ENCODE measurements at places on chromosomes 13 and 19.

GRCh38 chr19:33430674-33431277 is 57.3 kb downstream of the CEBPG start:
- no peak for DNase-seq

DNA sequence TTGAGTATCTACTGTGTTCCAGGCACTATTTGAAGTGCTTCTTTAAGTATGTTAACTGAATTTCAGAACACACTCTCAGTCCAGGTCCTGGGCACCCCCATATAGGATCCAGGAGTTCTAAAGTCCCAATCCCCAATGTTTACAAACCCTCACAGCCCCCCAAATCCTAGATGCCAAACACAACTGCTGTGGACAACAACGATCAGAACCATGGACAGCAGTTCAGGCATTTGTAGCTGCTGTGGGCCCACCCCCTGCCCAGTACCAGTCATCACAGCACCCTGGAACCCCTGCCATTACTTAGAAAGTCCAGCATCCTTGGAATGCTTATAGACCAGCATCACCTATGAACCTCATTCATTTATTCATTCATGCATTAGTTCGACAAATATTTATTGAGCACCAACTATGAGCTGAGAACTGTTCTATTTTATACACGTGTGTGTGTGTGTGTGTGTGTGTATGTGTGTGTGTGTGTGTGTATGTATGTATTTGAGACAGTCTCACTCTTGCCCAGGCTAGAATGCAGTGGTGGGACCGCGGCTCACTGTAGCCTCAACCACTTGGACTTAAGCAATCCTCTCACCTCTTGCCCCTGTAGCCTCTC is 19.3 kb upstream of the SDHAF1 start:
- DNase-seq = no peak

DNA sequence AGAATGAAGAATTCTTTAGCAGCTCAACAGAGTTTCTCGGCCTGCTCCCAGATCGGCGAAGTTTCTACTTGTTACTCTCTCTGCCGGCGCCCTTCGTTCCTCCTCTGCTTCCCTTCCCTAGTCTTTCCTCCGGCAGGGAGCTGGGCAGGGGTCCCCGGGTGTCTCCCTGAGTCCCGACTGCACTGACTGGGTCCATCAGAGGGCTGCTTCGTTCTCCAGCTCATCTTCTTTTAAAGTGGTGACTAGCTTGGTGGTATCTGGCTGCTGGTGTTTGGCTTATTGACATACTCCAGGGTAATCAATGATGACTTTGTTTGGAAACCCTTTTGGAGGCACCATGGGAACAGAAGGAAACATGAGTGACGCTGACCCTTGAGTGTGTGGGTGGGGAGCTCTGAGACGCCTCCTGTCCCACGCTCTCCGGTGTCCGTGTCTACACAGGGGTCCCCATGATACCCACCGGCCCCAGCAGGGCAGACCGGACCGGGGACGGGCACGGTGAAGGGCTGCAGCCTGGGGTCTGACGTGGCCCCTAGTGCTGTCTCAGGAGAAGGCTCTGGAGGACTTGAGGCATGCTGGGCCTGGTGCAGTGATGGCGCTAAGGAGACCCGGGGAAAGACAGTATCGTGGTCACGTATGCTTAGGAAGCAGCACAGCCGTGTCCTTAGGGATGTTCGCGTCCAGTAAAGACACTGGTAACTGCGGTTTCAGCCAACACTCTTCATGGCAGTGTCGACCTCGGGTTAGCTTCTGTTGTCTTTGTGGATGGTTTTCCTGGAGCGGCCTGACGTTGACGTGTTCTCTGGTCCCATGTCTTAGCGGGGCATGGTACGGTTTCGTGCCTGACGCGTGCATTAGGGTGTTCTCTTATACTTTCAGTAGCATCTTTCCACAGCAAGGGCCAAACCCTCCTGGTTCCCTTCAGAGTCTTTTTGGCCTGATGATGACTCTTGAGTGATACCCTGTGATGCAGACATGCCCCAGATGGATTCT is 23.8 kb downstream of the NAXD start:
- DNase-seq = no peak

DNA sequence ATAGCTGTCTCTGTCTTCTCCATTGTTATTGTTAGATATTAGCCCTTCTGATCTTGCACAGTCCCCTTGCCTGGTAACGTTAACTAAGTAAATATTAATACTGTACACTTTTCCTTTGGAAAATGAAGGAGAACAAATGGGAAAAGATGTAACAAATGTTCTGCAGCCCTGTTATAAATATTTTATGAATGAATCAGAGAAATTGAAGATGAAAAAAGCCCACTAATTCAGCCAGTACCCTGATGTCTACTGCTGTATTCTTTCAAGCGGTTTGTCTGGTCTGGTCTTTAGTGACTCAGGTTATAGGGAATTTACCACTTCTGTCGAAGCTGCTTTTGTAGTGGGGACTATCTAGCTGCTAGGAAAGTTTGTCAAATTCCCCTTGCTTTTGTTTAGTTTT is 121.0 kb downstream of the COG6 start:
- no peak for DNase-seq

- DNase-seq = no peak
Observed at GRCh38 chr13:51303882-51304281, 35.6 kb upstream of the SERPINE3 start.

- no peak for DNase-seq
Observed at GRCh38 chr13:80037505-80037888, 303.4 kb downstream of the SPRY2 start.

DNA sequence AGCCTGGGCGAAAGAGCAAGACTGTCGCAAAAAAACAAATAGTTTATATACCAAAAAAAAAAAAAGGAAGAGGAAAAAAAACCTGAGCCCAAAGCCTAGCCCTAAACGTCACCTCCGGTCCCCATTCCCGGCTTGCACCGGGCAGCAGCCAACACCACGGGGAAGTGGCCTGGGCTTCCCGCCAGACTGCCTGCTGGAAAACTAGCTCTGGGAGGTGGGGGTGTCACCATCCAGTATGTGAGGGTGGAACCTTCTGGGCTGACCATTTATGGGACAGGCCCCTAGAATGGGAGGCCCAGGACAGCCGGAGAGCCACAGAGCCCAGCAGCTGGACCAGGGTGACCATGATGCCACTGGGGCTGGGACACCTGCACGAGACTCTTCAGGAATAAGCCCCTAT is 37.3 kb downstream of the IL12RB1 start:
- DNase-seq = no peak

GRCh38 chr19:10110972-10111317 is 548 bp upstream of the P2RY11 start:
- DNase-seq = no peak

DNA sequence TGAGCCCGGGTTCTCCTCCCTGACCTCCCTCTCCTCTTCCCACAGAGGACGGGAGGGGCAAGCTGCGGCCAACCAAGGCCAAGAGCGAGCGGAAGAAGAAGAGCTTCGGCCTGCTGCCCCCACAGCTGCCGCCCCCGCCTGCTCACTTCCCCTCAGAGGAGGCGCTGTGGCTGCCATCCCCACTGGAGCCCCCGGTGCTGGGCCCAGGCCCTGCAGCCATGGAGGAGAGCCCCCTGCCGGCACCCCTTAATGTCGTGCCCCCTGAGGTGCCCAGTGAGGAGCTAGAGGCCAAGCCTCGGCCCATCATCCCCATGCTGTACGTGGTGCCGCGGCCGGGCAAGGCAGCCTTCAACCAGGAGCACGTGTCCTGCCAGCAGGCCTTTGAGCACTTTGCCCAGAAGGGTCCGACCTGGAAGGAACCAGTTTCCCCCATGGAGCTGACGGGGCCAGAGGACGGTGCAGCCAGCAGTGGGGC is 162.2 kb downstream of the KDM4B start:
- DNase-seq = no peak

- DNase-seq = no peak
Observed at GRCh38 chr19:58166708-58167280, 16.1 kb upstream of the ZNF274 start.

DNA sequence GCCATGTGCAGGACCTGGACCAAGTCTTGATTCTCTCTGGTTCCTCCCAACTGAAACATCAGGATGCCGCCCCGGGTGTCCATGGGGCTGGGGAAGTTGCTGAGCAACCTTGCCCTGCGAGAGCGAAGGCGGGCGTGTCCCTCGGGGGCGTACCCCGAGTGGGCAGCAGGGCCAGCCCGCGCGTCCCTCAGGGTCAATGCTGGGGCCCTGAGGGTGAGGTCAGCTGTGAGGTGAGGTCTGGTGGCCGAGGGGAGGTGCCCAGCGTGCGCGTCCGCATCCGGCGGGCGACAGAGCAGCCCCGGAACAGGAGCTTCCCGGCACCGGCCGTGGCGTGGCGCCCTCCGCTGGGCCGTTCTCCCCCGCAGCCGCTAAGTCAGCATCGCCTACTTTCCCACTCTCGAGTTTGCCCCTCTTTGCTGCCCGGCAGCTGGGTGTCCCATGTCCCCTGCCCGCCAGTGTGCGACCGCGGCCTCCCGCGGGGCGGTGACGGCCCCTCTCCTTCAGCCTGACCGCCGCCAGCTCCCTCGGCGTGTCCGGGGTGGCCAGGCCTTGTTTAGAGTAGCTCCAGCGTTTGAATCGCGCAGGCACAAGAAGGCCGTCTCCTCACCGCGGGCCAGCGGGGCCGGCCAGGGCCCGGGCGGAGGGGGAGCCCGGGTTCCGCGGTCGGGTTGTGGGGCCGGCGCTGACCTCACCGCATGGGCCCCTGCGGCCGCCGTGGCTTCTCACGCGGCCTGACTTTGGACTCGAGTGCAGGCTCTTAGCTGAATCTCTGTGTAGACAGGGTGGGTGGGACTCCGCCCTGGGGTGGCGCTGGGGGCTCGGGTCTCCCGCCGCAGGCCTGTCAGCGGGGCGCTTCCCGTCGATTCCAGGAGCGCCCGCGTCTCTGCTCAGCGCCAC is 33.0 kb downstream of the GJA3 start:
- DNase-seq = no peak

GRCh38 chr19:31337008-31337914 is 12.0 kb downstream of the TSHZ3 start:
- DNase-seq = no peak

DNA sequence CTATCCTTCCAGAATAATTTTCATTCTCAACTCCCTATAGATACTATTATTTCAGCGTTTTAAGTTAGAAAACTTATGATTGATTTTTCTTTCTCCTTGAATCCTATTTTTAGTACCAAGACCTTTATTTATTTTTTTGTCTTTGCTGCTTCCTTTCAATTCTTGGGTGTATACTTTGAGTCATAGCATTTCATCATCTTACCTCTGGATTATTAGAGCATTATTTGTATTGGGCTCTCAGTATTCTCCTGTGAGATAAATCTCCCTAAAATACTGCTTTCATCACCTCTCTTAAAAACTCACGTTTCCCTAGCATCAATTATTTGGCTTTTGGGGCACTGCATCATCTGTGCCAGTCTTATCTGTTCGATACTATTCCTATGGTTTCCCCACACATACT is 222.8 kb downstream of the POSTN start:
- DNase-seq = no peak

GRCh38 chr13:102845289-102845629 is 573 bp upstream of the ERCC5 start:
- no peak for DNase-seq

- no peak for DNase-seq
Observed at GRCh38 chr19:38676023-38676877, 28.8 kb downstream of the ACTN4 start.

- DNase-seq = no peak
Observed at GRCh38 chr19:15426485-15427349, 7.9 kb upstream of the AKAP8L start.

- no peak for DNase-seq
Observed at GRCh38 chr13:75938811-75939560, 302.9 kb downstream of the LMO7 start.

DNA sequence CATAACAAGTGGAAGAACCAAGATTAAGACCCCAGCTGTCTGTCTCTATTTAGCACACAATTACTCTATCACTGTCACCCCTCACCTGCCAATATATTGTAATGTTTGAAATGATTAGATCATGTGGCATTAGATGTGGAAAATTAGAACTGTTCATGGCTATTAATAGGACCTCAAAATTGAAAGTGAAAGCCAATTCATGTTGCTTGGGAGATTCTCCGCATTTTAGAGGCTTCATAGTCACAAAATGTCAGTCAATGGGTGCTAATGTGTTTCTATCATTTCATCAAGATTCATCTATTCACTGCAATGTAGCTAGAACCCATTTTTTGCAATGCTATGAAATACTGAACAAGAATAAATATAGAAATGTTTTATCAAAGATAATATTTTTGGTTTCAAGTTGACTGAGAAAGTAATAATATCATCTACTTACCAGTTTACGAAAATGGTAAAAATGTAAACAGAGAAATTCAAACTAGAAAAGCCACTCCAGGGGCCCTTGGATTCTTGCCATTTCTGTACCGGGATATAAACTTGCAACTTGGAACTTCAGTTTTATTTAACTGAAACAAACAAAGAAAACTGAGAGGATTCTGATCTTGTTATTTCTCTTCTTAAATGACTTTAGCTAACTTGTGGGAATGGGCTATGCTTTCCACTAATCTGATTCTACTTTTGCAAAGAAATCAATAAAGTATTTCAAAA is 388.6 kb downstream of the DCT start:
- DNase-seq = no peak

GRCh38 chr13:44278166-44278565 is 95.5 kb upstream of the SERP2 start:
- no peak for DNase-seq

DNA sequence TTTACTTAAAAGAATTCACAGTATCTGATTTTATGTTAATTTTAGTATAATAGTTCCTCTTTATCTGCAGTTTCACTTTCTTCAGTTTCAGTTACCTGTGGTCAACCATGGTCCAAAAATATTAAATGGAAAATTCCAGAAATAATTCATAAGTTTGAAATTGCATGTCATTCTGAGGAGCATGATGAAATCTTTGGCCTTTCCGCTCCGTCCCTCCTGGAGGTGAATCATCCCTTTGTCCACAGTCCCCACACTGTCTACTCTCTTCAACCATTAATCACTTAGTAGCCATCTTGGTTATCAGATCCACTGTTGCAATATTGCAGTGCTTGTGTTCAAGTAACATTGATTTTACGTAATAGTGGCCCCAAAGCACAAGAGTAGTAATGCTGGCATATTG is 26.9 kb downstream of the SLITRK6 start:
- DNase-seq = no peak

DNA sequence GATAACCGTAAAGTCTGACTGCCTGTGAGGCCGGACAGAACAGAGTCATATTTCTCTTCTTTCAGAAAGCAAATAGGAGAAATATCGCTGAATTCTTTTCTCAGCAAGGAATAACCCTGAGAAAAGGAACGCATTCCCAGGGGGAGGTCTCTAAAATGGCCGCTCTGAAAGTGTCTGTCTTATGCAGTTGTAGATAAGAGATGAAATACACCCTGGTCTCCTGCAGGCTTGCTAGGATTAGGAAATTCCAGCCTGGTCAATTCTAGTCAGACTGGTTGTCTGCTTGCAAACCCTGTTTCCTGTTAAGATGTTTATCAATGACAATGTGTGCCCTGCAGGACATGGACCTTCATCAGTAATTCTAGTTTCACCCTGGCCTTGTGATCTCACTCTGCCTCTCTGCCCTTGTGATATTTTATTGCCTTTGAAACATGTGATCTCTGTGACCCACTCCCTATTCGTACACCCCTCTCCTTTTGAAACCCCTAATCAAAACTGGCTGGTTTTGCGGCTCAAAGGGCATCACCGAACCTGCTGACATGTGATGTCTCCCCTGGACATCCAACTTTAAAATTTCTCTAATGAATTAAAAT is 934.8 kb upstream of the SPRY2 start:
- DNase-seq = no peak

- DNase-seq = no peak
Observed at GRCh38 chr19:54530866-54531265, 28.2 kb downstream of the LAIR2 start.
